ENCODE measurements at places on chromosomes 3 and 15. TPM values are rescaled to one million over a fixed set of nuclear protein-coding genes. Genes with fewer than 3 reads are reported as not detected.

DNA sequence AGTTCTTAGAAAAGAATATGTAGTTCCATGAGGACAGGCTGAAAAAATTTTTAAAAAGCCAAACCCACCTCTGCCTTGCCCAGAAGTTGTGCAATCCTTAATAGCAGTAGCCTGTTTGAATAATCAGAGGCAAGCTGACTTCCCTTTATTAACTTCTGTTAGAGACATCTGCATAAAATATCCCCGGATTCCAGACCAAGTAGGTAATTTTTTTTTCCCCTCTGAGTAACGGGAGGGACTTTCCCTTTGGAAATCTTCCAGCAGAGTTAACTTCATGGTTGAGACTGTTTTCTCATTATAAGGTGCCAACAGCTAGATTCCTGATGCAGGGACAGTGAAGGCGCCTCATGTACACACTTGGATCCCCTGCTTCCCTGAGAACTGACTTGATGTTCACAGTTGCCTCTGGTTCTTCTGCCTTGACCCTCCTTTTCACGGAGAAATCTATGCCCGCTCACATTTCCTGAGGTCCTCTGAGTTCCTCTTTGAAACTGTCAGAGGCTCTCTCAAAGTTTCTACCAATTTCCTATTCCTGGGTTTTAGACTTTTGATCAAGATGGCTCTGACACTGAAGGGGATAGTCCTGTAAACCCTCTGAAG, 227.6 kb upstream of the BHLHE40 start:
- no peak for DNase-seq

DNA sequence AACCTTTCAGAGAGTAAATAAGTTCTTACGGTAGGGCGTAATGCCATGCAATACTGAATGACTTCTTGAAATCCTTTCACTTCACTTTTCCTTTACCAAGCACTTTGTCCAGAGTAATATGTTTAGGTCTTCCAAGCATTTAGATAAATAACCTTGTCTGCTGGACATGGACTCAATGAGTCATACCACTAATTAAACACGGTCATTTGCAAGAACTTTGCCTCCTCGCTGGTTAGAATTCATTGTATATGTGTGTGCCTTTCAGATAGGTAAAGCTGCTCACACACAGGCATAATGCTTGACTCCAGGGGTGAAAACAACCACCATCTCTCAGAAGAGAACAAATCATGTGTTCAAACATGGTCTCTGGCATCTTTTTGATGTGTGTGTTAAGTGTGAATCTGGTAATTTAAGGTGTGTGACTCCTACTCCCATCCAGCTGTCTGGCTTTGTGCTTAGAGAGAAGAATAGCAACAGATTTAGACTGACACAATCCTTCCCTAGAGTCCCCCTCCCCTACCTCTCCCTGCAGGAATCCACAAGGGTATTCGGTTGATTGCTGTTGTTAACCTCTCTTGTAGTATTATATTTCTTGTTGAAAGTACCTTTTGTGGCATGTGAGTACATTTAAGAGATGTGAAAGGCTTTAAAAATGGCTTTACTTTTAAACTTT, 419.0 kb downstream of the CNTN4 start:
- DNase-seq, result no peak

DNA sequence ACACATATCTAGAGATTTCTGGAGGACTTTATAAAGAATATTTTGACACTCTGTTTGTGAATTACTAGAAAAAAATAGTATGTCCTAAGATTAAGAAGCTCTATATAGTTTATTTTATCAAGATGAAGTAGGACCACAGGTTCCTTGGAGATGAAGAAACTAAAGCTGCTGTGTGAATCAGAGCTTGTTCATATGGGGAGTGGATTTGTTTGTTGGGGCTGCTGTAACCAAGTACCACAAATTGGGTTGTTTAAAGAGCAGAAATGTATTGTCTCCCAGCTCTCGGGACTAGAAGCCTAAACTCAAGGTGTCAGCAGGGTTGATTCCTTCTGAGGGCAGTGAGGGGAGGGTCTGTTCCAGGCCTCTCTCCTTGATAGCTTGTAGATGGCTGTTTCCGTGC, 270.6 kb upstream of the UMPS start:
- DNase-seq, result no peak

GRCh38 chr3:187325632-187326031, 34.1 kb upstream of the MASP1 start:
- DNase-seq, result no peak

DNA sequence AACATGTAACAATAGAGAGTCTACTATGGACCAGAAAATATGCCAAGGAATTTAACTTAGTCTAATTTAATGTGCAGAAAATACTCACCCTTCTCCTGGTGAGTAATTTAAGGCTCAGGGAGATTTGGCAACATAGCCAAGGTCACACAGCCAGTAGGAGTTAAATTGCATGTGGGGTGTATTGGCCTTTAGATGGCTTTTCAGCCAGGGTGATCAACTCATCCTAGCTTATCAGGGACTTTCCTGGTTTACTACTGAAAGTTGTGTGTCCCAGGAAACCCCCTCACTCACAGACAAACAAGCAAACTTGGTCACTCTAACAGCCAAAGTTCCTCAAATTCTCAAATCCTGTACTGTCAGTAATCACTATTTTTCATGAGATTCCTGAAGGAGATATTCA, 2.6 kb upstream of the SLC9A9 start:
- DNase-seq, result no peak

DNA sequence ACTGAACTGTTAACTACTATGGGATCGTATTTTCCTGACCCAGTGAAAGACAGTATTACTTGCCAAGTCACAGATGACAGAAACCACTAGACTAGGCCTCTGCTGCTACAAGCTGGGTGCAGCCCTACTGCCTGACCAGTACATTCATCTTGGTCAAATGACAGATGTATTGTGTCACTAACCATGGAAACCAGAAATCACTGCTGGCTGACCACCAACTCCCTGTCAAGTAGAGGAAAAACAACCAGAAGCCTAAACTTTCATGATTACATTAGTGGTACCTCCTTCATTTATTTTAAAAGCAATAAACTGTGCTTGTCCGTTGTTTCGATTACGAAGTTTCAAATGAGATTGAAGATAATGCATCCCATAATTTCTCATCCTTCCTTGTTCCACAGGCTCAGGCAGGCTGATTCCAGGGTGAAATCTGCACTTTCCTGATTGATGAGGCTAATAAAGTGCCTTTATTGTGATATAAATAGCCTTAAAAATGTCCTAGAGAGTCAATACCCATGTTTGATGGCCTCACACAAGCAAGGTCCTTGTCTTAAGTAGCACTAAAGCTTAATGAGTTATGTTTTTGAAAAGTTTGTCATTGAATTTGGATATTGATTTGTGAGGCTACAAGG, 309.7 kb downstream of the LSAMP start:
- no peak for DNase-seq

DNA sequence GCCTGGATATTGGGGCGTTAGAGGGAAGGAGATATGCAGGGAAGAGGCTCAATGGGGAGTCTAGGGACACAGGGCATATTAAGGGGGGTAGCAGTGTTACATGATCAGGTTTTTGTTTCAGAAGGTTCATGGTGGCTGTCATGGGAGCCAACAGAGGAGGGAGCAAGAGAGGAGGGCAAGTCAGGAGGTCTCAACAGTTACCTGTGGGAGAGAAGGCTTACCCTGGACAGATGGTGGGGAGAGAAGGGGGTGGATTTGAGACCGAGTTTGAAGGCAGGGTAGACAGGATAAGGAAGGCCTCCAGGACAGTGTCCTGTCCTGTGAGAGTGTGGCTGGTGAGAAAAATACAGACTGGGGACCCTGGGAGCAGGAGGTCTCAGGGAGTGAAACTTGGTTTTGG, 3.8 kb upstream of the WNT7A start:
- DNase-seq, result no peak

- DNase-seq, result no peak
These were observed 102.1 kb downstream of the RFTN1 start for GRCh38 chr3:16411441-16411840.

DNA sequence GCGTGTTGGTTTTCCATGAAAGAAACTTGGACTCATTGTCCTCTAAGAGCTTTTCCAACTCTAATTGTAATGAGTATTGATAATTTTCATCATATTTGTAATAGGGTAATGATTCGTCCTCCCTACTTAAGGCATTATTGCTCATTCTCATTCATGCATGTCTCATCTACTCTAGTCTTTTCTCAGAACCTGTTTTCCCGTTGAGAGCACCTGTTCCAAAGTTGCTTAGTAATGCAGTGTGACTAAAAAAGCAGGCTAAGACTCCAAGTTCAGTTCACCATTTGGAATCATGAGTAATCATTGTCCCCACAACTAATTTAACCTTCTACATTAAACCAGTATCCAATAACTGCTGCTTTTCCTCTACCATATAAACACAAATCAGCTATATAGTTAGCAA, 84.0 kb downstream of the FILIP1L start:
- no peak for DNase-seq

HHLA2 gene
- total RNA-seq, result 0.51 TPM

DNA sequence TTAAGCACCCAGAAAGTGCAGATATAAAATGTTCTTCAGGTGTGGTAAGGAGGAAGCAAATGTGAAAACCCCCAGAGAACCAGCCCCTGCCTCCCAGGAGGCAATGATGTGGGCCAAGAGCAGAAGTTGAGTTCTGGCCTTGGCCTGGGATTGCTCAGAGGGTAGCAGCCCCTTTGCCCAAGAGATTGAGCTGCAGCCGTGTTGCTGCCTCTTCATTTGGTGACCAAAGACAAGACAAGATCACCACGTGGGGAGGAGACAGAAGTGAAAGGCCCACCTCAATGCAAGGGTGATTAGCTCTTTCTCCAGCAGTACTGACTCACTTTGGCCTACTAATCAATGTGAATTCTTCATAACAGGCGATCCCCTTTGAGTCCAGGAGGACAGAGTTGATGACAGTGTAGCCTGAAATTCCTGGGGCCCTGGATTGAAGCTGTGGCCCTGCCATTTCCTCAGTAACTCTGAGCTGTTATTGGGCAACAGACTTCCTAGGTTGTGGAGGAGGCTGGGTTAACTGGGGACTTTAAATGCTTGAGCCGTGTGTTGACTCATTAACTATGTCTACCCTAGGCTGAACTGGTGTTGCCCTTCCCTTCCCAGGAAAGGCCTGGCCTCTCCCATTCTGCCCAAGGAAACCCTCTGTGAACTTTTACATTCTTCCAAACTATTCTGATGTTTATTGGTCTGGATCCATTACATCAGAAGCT, 86.5 kb downstream of the ST6GAL1 start:
- DNase-seq, result no peak

DNA sequence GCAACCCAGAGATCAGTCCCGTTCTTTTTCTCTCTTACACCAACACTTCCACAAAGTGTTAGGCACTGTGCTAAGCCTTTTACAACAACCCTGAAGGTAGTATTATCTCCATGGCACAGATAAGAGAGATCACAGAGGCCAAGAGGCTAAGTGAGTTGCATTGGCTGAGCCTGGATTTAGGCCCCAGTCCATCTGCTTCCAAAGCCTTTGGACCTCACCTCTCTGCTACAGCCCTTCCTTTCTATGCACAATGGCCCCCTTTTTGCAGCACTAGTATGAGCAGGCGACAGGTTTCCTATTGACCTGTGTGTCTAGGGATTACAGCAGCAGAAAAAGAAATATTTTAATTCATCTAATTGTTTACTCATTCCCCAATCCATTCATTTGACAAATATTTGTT, 76.2 kb downstream of the CRYGS start:
- no peak for DNase-seq

GOLGA8G gene
- total RNA-seq, result not detected

DNA sequence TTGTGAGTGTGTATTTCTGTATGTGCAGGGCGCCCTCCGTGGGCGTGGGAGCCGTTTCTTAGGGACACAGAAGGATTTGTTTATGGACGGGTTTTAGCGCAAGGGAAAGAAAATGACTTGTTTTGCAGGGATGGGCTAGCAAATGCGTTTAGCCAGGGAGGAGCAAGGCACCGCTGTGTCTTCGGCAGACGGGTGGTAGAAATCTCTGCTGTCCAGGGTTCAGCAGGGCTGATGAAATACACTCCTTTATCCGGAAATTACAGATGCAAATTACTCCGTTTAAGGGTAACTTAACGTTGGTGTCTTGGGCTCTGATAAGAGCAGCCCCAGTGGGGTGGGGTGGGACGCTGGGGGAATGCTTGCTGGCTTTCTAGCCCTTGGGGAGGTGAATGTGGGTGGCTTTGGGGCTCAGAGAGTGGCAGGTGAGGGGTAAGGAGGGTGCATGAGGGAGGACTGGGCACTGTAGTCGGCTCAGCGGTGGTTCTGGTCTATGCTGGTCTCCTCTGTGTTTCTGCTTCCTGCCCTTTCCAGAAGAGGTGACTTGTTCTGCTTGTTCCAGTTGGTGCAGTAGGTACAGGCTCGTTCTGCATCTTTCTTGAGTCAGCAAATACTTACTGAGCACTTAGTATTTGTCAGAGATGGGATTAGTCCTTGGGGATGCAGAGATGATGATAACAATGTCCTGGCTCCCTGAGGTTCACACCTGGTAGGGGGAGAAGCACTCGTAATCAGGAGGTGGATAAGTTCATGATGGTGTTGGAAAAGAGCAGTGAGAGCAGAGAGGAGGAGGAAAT, 954 bp downstream of the SV2B start:
- DNase-seq, result no peak

DNA sequence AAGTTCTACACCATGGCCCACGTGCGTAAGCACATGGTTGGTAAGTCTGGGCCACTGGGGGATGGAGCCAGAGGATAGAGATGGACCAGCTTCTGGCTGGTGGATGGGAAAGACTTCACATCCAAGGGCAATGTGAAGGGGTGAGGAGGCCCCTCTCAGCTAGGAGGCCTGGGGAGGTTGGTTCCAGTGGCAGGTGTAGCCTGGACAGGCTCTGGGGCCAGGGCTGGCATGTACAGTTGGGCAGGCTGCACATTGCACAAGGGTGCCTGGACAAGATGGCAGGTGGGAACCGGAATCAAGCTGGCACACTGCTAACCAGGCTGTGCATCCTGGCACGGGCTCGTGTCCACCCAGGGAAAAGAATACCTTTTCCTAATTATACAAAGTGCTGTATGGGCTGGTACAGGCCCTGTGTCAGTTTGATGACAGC, 8.1 kb downstream of the ZBTB47 start:
- no peak for DNase-seq

APOD gene
- 0.87 TPM for total RNA-seq

LOXL1 gene
- 0.99 TPM for total RNA-seq

GOLGA6L10 gene
- 0.71 TPM for total RNA-seq

- DNase-seq, result no peak
These were observed 19.6 kb upstream of the GPR156 start for GRCh38 chr3:120304616-120305015.

DNA sequence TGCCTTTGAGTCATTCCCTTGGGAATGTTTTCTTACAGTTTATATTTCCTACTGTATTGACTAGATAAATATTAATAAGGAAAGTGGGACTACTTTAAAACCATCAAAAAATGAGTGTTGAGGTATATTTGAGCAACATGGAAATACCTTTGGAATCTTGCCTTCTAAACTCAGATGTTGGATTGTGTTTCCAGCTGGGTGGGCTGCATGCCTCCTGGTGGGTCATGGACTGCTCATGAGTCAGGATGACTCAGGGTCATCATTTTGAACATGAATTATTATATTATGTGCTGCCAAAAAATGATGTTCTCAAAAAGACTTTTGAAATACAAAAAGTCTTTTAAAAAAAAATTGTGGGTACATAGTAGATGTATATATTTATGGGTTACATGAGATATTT, 41.1 kb upstream of the APH1B start:
- DNase-seq, result no peak

- DNase-seq, result no peak
These were observed 15.7 kb downstream of the GK5 start for GRCh38 chr3:142209655-142210054.

GRCh38 chr3:98982351-98982750, 80.9 kb upstream of the DCBLD2 start:
- no peak for DNase-seq

BFSP2 gene
- not detected for total RNA-seq
